ENCODE measurements at places on chromosomes 1 and 21.

DNA sequence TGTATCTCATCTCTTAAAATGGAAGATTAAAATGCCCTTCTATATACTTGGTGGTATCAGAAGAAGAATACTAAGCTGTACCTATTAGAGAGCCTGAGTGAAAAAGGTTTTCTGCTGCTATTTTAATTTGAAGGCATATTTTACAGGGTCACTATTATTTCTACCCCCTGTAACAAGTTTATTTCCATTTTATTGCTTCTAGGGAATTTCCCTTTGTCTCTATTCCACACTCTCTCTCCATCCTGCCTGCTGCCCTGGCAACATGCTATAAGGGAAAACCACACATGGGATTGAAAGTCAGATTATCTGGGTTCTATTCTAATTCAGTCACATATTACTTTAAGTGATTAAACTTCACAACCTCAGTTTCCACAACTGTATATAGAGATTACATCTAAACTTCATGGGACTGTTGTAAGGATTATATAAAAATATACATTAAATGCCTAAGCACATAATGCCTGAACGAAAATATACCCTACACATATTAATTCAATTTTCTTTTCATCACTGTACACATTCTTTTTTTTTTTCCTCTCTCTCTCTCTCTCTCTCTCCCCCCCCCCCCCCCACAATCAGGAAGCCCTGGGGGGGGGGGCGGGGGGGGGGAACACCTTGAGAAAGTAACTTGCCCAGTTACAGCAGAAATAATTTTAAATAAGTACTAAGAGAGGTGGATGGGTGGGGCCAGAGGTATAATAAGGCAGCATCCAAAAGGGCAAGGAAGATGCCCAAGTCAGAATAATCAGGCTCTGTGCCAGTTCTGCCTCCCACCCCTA, 51.5 kb downstream of the LUZP1 start:
- DNase-seq: no peak

DNA sequence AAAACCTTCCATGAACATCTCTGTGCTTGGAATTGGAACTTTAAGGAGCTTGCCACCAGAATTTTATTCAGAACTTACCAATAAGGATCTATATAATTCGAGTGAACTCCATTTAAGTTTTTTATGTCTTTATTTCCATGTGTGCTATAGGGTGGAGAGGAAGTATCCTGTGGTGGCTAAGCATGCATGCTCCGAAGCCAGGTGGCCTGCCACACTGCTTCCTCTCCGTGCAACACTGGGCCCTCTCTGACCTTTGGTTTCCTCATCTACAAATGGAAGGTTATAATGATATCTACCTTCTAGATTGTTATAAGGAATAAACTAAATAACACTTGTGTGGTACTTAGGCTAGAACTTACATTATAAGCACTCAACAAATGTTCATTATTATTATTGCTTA, 382.1 kb downstream of the PTPRC start:
- DNase-seq: no peak

DNA sequence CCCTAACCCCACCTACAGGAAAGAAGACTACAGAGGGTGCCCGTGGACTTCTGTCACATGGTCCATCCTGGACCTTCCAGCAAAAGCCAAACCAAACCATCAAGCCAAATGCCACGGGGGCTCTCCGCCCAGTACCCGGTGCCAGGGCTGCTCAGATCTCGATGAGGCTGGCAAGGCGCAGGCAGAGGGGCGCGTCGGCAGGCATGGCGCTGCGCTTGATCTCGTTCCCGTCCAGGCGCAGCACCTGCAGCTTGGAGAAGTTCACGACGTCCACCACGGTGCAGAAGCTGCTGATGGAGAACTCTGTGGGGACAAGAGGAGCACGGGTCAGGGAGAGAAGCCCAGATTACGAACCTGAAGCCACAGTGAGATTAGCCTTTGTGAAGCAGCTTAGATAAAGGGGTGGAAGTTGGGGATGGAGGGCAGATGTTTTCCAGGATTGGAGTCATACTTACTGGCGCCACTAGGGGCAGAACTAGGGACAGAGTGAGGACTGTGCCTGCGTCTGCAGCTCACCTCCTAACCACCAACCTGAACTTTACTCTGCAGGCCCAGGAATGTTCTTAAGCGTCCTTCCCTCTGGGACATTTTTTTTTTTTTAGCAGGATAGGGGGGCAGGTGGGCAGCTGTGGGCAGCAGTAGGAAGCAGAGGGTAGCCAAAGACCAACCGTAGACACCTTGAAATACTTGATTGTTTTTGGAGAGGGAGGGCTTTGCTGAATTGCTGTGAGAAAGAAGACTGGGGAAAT, 8.6 kb downstream of the FMOD start:
- no peak for DNase-seq

DNA sequence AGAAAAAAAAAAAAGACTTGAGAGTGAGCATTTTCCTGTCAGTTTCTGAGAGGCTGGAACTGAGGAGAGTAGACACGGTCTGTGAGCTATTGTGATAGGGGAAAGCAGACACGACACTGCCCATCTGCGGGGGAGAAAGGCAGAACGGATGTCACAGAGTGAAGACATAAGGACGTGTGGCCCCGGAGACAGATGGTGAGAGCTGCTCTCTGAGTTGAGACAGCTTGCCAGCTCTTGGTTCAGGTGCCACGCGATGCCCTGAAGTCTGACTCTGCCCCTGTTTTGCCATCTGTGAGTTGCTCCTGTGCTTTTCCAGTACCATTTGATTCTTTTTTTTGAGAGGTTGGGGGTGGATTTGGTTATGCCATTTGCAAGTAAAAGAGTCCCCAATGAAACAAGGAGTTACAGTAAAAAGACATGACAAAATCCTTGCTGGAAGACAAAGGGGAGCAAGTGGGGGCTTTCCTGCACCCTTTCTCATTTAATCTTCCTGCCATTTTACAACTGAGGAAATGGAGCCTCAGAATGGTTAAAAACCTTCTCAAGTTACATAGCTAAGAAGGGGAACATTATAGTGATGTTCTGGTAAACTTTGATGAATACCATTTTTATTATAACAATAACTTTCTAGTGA, 128.9 kb upstream of the DNAH14 start:
- no peak for DNase-seq

DNA sequence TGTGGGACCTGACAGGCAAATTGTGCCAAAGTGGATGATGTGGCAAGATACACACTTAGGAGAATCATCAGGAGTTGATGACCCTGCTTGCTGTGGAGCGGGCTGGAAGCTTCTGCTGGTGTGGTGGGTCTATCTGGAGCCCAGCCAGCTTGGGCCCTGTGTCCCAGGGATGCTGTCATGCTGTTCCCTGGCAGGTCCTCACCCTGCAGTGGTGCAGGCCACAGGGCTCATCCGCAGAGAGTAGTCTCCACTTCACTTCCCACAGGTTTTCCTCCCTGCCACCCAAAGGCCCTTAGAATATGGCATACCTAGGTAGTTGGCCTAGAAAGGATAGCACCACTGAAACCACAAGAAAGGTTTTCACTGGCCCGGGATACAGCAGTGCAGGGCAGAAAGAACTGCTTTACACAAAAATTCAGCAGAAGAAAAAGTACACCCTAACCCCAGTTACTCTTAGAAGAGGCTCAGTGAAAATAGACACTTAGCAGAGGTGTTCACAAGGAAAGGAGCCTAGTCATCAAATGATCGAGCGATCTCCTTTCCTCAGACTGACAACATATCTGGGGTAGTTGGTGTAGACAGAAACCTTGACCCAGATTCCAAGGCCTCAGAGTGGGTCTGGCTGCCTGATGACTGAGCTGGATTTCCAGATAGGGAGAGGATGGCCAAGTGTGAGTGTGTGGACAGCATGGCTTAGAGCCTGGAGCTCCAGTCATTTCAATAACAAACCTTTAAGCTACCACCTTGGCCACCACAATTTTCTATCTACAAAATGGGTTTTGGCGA, 1.3 kb upstream of the C1orf226 start:
- no peak for DNase-seq

DNA sequence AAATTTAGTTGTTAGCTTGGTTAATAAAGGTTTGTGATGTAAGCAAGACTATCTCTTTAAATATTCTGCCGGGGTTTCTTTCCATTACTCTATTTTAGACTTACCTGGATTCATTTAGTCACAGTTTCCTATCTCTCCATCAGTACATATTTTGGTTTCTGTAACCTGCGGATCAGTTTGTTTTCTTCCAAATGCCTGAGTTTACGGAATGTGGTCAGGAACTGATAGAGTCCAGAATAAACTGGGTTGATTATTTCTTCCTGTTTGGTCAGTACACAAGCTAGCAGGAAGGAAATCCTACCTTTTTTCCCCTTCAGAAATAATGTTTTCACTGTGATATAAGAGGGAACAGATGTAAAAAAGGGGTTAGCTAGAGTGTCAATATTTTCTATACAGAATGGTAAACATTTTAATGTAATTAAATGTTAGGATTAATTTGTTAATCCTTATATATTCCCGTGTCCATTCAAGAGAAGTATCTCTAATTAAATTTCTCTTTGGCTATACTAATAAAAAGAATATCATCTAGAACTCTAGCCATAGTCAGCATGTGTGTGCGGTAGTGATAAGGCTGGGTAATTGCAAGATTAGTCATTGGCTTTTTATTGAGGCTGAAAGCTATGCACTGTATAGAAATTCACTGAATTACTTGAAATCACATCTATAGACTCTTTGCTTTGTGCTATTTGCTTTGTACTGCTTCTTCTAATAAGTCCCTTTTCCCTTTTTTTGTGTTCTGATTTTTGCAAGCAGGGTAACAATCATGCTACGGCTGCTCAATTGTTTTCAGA, 144.7 kb upstream of the ADGRL4 start:
- DNase-seq: no peak

GRCh38 chr1:118558933-118559332, 373.9 kb upstream of the SPAG17 start:
- DNase-seq: no peak

DNA sequence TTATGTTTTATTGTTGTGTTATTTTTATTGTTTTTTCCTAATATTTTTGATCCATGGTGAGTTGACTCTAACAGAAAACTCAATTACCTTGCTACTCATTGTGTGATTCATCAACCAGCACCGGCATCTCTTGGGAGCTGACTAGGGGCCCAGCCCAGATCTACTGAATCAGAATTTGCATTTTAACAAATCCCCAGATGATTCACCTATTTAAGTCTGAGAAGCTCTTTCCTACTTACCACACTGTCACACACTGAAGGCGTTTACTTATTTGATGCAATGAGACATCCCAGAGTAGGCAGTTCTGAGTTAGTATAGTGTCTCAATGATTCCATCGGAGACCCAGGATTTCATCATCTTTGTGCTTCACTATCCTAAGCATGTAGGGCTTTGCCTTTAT, 416.6 kb downstream of the RWDD3 start:
- no peak for DNase-seq

DNA sequence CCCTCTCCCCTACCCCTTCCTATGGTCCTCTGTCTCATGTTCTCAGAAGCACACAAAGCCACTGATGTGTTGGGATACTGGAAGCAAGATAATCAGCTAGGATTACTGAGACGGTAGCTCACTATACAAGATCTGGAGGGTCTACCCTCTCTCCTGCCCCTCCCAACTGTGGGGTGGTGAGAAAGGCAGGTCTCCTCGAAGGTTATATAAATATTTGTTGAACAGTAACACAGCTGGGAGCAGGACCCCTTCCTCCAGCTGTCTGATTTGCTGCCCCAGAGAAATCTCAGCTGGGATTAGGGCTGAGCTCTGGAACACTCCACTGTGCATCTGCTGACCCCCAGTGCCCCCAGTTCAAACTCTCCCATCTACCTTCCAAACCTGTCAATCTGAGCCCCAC, 94.2 kb upstream of the IPO9 start:
- DNase-seq: no peak

GRCh38 chr1:42779725-42780124, 5.1 kb upstream of the TMEM269 start:
- DNase-seq: no peak

DNA sequence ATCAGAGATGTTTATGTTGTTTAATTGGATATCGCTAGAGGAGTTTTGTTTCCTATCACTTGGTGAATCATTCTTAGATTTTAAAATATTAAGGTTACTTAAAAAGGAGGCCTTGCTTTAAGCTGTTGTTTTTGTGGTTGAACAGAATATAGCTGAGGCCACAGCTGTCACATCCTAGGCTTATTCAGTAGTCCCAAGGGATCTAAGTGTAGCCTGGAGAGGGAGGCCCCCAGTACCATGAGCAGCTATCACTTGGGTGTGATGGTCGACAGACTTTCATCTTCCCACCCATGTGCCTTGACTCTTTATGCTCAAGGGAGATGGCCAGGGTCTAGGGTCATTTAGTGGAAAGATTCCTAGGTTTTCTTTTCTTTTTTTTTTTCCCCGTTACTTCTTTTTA, 278.7 kb downstream of the HHAT start:
- DNase-seq: no peak

GRCh38 chr1:24111996-24112779, at the start of gene MYOM3:
MYOM3 (minus strand) TSS chr1:24112135; CDS start chr1:24108636, 3,499 bp downstream.
- DNase-seq: no peak

- no peak for DNase-seq
Measured at GRCh38 chr1:76669131-76669530, 198.1 kb upstream of the ST6GALNAC5 start.

- no peak for DNase-seq
Measured at GRCh38 chr1:22711591-22712501, 1.2 kb downstream of the EPHB2 start.

- no peak for DNase-seq
Measured at GRCh38 chr1:31498376-31499040, 77.8 kb upstream of the TINAGL1 start.

DNA sequence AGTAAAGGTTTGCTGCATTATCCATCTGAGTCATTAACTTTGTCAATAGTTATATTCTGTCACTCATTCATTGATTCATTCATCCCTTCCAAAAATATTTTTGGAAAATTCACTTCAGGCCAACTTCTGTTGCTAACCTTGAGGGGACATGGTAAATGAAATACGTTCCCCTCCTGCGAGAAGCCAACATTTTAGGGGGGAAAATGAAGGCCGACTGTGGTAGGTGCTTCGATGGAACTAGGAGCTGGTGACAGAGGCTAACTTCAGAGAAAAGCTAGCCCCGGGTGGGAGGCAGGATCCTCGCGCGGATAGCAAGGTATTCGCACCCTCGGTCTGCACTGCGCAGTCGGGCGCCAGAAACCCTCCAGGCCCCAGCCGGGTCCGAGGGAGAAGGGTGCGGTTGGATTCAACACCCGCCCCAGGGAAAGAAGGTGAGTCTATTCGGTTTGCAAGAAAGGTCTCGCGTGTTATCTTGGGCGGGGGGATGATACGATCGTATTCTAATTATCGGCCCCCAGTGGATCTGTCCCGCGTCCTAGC, 646 bp upstream of the RRP15 start:
- DNase-seq: no peak

DNA sequence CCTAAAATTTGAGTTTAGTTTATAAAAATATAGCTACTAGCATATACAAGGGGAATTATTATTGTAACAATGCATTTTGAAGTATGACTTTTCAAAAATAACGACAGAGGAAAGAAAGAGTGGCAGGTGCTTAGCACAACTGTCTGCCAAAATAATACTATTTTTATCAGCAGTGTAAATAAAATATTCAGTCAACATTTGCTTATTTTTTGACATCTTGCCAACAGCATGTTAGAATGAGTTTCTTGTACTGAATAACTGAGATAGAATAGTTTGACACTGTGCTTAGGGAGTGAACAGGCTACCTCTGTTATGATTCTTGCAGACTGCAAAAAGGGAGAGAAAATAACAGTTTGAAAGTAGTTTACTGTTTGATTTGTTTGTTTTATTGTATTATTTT, 909.8 kb downstream of the BRINP3 start:
- no peak for DNase-seq

GRCh38 chr1:53176452-53177208, 20.0 kb upstream of the CPT2 start:
- DNase-seq: no peak

GRCh38 chr21:21460979-21461378, 462.8 kb downstream of the NCAM2 start:
- DNase-seq: no peak
